CD4-positive, alpha-beta T cell treated with Interleukin-17A for 4 hours (primary cell): ENCODE measurements at places on chromosomes 5 and 9.

DNA sequence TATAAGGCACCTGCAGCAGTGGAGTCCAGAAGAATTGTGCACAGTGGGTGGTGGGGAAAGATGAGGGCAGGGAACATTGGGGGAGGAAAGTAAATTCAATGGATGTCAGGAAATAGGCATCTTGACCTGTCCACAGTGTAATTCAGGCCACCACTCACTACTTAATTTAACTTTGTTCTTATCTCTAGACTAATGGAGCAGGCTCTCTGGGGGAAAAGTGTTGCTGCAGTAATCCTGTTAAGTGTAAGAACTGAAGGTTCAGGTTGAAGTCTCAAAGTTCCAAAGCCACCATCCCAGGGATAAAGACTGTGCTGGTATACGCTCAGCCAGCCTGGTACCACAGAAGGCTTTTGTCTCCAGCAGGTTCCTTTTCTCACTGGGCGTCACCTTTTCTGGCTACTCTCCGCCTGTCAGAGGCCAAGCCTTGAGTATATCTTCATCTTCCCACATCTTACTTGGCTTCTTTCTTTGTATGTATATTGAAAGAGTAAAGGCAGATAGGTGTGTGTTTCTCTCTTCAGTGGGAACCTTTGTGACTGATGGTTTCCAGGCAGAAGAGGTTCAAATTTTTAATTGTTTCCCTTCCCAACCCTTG, 150.9 kb upstream of the DMRT1 start:
- no peak for DNase-seq

DNA sequence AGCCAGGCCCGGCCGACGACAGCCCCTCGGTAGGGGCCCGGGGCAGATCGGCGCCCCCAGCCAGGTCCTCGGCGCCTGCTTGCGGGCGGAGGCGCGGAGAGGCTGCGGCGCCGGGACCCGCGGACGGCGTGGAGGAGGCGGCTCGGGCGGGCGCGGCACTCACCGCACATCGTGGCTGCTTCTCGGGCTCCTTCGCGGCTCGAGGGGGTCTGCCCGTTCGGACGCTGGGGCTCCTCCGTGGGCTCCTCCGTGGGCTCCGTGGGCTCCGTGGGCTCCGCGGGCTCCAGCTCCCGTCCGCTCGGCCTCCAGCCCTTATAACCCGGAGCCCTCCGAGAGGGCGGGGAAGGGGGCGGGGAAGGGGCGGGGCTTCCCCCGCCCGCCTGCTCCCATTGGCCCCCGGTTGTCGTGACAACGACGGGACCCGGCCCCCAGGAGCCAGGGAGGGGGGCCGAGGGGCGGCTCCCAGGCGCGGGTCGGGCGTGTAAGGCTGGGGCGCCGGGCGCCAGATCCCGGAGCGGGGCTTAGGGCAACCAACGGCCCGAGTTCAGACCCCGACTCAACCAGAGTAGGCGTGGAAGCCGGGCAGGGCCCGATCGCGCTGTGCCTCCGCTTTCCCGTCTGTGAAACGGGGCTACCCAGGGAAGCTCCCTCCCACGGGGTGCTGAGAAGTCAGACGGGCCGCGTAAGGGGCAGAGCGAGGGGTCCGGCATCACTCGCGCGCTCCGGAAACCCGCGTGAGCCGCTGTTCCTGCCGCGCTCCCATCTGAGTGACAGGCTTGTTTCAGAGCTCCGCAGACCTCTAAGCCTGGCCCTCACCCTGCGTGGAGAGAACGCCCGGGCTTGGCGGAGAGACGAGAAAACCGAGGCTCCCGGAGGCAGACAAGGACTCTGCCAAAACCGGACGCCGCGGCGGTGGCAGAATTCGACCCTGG, at the start of gene GFPT2:
Gene GFPT2 (minus strand): TSS at position 289 of the 932 bp plus-strand sequence. CDS start 119 bp downstream, at position 170.
- peak; percentile 84 for DNase-seq

- no peak for DNase-seq
Measured at GRCh38 chr5:173202266-173202875, 32.6 kb downstream of the NKX2-5 start.

DNA sequence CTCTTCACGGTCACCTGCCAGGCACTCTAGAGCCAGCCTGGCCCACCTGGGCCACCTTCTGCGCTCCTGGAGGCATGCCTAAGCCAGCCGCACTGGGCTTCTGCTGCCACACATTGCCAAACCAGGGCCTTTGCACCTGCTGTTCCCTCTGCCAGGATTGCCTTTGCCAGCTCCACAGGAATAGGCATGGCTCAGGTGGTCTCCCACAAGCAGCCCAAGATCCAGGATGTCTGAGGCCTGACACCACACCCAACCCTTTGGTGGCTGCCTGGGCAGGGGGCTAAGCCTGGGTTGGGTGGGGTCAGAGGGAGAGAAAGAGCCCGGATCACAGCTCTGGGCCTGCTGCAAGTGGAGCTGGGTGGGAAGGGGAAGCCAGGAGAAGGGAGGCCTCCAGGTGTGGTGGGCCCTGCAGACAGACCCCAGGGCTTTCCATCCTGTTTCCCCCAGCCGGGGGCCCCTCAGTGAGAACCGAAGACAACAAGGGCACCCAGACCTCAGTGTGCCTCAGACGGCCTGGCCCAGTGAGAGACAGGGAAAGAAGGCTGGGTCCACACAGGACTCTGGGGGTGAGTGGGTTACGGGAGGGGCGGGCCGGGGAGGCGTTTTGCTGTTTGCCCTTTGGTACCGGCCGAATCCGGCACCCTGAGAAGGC, 672 bp upstream of the SUSD3 start:
- peak; percentile 10 for DNase-seq

DNA sequence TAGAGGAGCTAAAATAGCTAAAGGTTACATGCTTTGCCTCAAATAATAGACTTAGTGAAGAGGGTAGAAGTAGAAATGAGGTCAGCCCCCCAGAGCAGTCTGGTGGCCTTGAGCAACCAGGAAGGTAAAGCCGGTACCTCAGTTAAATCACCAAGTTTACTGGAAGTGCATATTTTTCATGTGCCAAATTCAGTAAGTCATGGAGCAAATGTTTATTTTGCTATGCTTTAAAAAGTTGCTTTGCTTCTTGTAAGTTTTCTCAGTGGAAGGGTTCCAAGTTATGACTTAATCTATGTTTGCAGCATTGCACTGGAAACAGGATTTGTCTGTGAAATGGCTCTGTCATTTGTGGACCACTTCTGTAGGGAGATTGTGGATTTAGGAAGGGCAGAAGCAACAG, 256.7 kb downstream of the ARRDC3 start:
- no peak for DNase-seq
